ENCODE measurements at places on chromosomes 5 and 9.

DNA sequence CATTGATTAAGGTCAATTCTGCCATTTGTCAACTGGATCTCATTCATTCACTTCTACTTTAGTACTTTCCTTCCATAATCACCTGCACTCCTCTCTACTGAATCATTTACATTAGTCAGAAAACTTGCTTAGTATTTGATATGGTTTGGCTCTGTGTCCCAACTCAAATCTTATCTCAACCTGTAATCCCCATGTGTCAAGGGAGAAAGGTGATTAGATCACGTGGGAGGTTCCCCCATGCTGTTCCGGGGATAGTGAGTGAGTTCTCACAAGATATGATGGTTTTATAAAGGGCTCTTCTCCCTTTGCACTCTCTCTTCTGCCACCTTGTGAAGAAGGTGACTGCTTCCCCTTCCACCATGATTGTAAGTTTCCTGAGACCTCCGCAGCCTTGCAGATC, 23.7 kb upstream of the UGCG start:
- DNase-seq: no peak

DNA sequence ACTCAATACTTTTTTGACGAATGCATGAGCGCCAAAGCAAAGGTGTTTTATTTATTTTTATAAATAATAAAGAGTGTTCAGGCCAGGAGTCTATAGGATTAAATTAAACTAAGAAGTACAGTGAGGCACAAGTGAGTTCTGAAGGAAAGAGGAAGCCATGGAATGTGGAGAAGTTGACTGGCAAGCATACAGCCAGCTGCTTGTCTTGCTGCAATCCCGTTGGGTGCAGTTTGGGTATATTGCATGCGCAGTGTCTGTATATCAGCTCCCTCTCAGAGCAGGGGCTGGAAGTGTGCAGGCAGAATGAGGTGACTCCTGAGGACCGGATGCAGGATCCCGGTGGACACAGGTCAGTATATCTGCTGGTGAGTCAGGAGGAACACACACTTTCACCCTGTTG, 315.6 kb downstream of the ZSWIM6 start:
- DNase-seq: no peak

DNA sequence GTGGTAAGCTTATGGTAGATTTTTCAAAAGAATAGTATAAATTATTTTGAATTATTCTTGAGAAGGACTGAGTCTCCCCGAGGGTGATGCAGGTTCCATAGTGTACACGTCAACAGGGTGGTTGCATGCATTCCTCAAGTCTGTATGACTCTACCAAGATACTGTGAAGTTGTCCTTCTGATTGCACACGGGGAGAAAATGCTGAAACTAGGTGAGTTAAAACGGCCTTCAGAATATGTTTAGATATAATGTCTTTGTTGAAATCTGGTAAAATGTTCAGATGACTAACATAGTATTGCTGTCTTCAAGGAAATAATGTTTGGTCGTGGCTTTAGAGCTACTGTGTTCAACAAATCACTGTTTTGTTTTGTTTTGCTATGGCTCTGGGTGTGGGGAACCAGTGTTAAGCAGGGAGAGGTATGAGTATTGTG, 22.4 kb upstream of the TNFAIP8 start:
- DNase-seq: no peak

DNA sequence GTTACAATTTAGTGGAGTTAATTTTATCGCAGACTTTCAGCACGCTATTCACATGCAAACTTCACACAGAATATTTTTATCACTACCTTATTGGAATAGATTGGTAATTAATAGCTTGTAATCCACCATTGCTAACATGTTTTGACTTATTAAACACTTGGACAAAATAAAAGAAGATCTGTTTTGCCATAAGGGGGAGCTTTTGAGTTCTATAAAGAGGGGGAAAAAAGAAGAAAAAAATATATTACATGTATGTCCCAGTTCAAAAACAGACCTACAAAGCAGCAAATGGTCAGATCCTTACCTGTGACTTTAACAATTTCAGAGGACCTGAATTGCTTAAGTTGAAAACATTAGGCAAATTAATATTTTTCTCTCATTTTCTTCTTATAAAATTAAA, 1.2 kb upstream of the PAPPA start:
- DNase-seq: no peak

DNA sequence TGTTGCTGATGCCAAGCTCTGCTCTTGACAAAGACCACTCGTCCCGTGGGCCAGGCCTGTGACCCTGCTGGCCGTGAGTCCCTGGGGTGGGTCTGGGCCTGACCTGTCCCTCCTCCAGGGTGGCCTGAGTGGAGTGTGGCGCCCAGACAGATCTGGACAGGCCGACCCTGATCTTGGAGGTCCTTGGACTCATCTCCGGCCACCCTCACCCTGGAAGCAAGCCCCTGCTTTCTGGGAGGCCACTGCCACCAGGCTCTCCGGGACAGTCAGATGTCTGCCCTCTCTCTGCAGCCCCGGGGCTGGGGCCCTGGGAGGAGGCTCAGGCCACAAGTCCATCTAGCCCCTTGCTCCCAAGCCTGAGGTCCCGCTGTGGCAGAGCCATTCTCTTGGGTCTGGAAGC, 31.2 kb upstream of the TMEM250 start:
- no peak for DNase-seq

DNA sequence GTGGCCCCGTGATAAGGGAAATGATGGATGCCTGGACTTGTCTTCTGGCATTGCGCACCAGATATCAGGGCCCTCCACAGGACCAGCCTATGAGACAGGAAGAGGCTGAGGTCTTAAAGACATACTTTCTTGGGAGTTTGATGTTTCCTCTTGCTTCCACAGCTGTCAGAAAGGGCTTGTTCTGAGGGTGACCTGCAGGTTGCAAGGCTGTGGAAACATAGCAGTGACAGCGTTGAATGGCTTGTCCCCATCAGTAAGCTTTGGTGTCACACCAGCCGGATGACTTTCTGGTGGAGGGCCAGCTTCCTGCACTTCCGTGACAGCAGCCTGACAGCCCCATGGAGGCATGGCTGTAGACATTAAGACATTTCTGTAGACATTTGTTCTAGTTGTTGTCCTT, 143.2 kb downstream of the C9orf152 start:
- no peak for DNase-seq

DNA sequence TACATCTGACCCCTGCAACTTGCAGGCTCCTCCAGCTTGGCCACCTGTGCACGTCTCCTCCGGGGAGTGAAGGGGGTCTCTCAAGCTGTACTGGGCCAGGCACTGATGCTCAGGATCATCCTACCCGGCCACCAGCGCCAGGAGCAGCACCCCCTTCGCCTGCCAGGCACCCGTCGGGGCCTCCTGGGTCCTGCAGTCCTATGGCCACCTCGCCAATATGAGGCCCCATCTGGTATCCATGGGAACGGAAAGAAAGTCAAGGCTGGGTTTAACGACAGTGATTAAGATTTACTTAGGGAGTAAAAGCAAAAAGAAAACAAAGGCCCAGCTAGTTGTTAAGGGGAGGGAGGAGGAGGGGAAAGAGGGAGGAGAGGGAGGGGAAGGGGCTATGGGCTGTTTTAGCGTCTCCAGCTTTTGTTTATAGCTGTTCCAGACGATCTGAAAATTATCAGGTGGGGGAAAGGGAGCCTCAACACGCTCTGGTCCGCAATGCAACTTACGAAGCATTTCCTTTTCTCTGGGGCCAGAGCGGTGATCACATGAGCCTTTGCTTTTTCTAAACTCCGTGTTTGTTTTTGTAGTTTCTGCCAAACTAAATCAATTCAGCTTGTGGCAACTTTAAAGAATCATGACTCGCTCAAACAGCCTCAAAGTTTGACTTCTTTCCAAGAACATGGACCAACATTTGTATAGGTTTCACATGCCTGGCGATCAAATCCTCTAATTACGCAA, 132.4 kb downstream of the ROR2 start:
- DNase-seq: no peak

DNA sequence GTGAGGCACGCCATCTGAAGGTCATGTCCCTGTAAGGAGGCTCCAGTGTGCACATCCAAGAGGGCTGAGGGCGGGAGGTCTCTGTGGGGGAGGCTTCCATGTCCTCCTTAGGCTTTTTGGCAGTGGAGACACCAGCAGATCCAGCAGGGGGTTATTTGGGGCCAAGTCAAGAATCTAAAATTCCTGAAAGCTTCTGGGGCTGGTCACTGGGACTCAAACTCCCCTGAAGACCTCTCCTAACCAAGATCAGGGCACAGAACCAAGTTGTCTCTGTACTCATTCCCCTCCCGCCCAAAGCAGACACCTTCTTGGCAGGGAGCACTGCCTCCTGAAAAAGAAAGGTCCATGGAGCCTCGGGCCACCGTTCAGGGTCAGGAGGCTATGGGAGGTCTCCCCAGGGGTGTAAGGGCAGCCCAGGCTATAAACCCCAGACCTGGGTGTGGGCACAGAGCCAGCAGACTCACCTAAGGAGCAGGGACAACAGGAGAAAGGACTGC, 127.4 kb upstream of the ADRA1B start:
- DNase-seq: no peak

DNA sequence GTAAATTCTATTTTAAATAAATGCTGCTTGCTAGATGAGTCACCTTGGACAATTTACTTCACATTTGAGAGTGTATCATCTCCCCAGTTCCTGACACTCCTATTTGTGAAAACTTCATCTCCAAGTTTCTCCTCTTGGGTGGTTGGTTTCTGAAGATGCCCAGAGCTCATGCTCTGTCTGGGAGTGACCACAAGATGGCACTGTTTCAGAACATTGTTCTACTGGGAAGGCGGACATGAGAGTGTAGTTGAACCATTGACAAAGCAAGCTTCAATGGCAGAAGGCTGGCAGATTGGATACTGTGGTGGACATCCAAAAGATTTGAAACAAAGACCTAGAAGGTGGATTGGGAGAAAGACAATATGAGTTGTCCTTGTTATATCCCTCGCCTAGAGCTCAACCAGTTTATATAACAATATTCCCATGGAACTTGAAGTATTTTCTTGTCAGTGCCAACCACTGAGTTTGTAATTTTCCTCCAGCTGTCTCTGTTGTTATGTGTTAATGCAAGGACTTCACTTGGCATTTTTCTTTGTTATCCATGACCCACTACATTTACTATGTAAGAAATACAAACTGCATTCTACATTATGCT, 234.3 kb upstream of the ANKH start:
- no peak for DNase-seq

DNA sequence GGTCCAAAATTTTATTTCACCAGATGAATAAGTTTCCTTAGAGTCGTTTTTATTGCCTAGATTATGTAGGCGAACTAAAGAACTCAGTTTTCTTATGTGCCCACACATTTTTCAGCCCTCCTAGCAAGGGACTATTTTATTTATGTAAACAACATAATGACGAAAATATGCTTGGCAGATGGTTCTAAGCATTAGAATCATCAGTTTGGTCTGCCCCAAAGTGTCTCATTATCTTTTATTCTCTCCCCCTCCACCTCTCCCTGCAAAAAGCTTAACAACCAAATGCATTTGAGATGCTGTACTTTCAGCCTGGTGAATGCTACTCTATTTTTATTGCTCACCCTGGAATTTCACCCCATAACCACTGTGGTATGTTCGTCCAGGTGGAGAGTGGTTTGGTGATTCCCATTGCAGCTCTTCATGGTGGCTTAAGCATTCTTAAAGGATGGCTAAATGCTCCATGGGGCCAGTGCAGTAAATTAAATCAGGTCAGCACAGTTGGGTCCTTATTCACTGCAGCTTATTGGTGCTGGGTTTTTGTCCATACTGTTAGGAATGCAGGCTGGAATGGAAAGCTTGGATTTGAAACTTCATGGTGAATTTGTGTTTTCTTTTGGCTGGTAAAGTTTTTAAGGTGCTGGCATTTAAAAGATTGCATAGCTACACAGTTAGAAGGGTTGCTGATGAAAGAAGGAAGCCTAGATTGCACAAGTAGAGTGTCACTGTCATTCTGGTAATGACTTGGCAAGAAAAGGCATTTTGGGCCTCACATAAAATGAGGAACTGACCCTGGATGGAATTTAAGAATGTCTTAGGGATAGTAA, 39.2 kb downstream of the TLE4 start:
- no peak for DNase-seq

- no peak for DNase-seq
Observed at GRCh38 chr9:95722141-95722540, 153.3 kb upstream of the ERCC6L2 start.

GRCh38 chr9:93129691-93130500, 4.2 kb downstream of the NINJ1 start:
- DNase-seq: no peak

- DNase-seq: no peak
Observed at GRCh38 chr5:95048628-95049027, 236.3 kb downstream of the MCTP1 start.

GRCh38 chr5:51095486-51095885, 287.8 kb upstream of the ISL1 start:
- DNase-seq: no peak

- no peak for DNase-seq
Observed at GRCh38 chr9:105713260-105714019, 19.1 kb downstream of the TMEM38B start.

GRCh38 chr9:1087120-1087881, 37.1 kb downstream of the DMRT2 start:
- no peak for DNase-seq

DNA sequence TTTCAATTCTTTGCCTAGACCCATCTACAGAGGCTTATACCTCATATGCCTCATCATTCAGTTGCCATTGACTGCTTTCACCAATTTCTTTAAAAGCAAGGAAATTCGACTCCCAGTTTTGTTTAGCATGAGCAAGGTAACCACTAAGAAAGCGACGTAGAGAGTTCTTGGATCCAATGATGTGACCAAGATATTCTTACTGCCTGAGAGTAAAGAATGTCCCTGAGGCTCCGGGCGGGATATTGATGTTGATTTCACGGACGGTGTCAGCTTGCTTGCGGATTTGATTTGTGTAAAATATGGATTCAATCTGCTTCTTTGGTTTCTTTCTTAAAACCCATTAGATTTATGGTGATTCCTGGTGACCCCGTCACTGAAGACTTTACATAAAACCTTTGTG, 135.1 kb upstream of the ICE1 start:
- no peak for DNase-seq

DNA sequence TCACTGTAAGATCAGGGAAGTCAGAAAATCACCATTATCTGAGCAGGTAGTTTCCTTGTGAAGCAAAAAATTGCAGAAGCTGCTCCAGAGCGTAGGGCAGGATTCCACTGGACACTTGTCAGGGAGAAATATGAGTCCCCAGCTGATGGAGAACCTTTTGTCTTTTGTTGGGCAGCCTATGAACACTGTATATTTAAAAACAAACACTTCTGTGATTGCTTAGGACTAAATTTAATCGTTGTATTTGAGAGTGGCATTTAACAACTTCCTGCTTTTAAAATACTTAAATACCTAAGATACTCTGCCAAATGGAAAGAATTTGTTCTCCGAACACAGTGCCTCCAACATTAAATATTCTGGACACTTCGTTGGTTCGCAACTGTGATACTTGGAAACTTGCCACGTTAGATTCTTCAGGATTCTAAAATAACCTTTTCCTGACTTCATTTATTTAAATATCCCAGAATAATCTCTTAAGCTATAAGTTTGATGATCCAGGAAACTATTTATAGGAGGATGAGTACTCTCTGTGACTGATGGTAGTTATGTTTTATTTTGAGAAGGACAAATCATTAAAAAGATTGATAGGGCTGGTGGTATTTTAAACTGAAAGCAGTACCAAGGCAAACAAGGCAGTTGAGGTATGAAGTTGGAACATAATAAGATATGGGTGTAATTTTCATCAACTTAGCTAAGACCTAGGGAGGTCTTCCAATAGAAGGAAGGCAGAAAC, 2.7 kb upstream of the HSPA4 start:
- no peak for DNase-seq

Measured in immature natural killer cell (primary cell).